ENCODE measurements at places on chromosomes 1 and 21. TPM values are rescaled to one million over a fixed set of nuclear protein-coding genes. Genes with fewer than 3 reads are reported as not detected.

GRCh38 chr21:19468991-19469715 is 1065.6 kb upstream of the TMPRSS15 start:
- H3K4me1 ChIP-seq = no peaks in the 10 kb centered on the region
- no peak overlapping the region for H3K27ac ChIP-seq
- no peaks in the 10 kb centered on the region for H3K36me3 ChIP-seq

DNA sequence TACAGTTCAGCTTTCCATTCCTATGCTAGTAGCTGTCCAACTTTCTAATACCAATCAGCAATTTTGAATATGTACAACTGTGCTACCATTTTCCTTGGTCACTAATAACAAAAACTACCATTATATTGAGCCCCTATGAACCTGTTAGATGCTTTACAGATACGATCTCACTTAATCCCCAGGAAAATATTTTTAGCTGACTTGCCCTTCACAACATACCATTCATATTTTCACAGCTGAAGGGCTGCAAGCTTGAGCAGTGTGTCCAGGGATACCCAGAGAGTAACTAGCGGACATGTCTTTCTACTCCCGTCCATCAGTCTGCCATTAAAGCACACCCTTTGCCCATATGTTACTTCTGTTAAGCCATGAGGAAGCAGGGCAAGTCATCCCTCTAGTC is 140.5 kb downstream of the SPATA46 start:
- H3K4me1 ChIP-seq = no peaks in the 10 kb centered on the region
- H3K27me3 ChIP-seq = peaks cover 12% of the 10 kb centered on the region
- no peak overlapping the region for H3K4me3 ChIP-seq
- no peak overlapping the region for H3K27ac ChIP-seq
- no peaks in the 10 kb centered on the region for H3K36me3 ChIP-seq

DNA sequence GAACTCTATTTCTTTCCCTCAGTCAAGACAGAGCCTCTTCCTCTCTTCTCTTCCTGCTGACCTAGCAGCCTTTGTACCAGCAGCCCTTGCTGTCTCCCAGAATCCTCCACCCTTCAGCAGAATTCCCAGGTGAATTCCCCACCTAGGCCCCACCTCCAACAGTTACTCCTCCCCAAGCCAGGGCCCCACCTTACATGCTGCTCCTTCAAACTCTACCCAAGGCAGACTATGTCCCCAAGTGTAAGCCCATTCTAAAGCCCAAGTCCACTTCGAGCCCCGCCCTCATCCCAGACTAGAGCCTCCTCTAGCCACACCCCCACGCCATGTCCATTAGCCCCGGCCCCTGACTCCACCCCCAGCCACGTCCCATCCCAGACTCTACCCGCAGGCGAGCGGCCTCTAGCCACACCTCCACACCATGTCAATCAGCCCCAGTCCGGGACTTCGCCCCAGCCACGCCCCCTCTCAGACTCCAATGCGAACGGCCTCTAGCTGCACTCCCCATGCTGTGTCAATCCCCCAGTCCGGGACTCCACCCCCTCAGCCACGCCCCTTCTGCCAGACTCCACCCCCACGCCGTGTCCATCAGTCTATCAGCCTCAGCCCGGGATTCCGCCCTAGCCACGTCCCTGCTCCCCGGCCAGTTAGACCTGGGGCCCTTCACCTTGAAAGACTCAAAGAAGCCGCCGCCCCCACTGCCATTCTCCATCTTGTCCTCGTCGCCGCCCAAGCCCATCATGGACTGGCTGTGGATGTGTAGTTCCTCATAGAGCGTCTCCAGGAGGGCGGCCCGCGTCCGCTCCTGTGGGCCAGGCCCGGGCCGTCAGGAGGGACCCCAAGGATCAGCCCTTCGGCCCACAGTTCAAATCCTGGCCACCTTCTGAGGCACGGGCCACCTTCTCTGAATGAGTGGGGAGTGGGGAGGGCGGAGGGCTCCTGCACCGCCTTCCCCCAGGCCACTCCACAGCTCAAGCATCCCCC is 61.3 kb downstream of the RAP1GAP start:
- peak overlapping the region; percentile 13 for H3K27ac ChIP-seq
- peak overlapping the region; percentile 30 for H3K4me3 ChIP-seq
- H3K4me1 ChIP-seq = peaks cover 12% of the 10 kb centered on the region
- no peaks in the 10 kb centered on the region for H3K27me3 ChIP-seq

The GREM2 gene
- total RNA-seq = not detected

The AUNIP gene
- total RNA-seq = 9.5 TPM

Measured in activated T-helper 2 cell treated with anti-CD3 and anti-CD28 coated beads, Interferon-gamma antibody, Interleukin-2, Interleukin-4, amounts not matched to agents 10 μg/mL and 5 μg/mL and 100 μg/mL, durations not matched to agents 14 hours and 24 hours and 36 hours (primary cell).